Dermis microvascular lymphatic vessel endothelial cell (primary cell): ENCODE measurements at places on chromosomes 12 and 14. TPM values are rescaled to one million over a fixed set of nuclear protein-coding genes. Genes with fewer than 3 reads are reported as not detected.

TMEM119 gene
- not detected in 2 replicates for total RNA-seq

AMIGO2 gene
- total RNA-seq, result 1.1 and 1.3 TPM in 2 replicates

DNA sequence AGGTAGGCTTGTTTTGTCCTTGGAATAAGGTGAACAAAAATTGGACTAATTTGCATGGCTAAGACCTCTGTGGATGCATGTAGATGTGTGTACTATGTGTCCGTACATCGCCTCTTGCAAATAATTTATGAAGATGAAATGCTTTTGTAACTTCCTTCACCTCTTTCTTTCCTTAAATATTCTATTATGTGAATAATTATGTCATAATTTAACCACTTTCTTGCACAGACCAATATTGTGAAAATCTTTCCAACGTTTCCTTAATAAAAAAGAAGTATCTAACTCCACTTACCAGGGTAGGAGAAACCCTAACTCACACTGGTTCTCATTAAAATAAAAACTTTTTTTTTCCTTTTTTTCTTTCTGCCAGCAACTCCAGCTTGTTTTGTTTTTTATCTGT, 4.0 kb downstream of the NANOG start:
- DNase-seq, result no peak

GRCh38 chr14:61598980-61599379, 96.3 kb upstream of the HIF1A start:
- DNase-seq, result no peak

DNA sequence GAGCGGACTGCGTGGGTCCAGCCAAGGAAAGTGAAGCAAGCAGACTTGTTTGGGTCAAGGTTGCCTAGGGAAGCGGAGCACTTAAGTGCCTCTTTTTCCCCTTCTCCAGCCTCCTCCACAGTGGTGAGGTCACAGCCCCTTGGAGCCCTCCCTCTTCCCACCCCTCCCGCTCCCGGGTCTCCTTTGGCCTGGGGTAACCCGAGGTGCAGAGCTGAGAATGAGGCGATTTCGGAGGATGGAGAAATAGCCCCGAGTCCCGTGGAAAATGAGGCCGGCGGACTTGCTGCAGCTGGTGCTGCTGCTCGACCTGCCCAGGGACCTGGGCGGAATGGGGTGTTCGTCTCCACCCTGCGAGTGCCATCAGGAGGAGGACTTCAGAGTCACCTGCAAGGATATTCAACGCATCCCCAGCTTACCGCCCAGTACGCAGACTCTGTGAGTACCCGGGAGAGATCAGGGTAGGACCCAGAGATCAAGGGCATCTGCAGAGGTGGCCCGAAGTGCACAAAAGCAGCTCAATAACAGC, at the start of gene TSHR:
TSS of gene TSHR (plus strand) at position 206 of the 526 bp plus-strand sequence. CDS start at position 266, 60 bp downstream.
- DNase-seq, result no peak

GRCh38 chr12:79877246-79877645, 57.7 kb downstream of the PPP1R12A start:
- no peak for DNase-seq
